ENCODE measurements at places on chromosomes 2 and 18.

GRCh38 chr2:24908461-24908901 lies 11.6 kb downstream of the ADCY3 start:
- DNase-seq: no peak

- DNase-seq: no peak
Measured at GRCh38 chr2:25749676-25750075, 76.3 kb upstream of the DTNB start.

GRCh38 chr18:52615321-52615720 lies 275.3 kb downstream of the DCC start:
- DNase-seq: no peak

GRCh38 chr2:23363831-23364230 lies 21.1 kb upstream of the KLHL29 start:
- no peak for DNase-seq

- no peak for DNase-seq
Measured at GRCh38 chr2:24017711-24018110, 7.8 kb downstream of the MFSD2B start.

GRCh38 chr2:27202854-27203253 lies 9.0 kb upstream of the ATRAID start:
- no peak for DNase-seq
